ENCODE measurements at places on chromosomes 5 and 9.

- DNase-seq = no peak
Observed at GRCh38 chr5:173231381-173231766, 3.6 kb downstream of the NKX2-5 start.

DNA sequence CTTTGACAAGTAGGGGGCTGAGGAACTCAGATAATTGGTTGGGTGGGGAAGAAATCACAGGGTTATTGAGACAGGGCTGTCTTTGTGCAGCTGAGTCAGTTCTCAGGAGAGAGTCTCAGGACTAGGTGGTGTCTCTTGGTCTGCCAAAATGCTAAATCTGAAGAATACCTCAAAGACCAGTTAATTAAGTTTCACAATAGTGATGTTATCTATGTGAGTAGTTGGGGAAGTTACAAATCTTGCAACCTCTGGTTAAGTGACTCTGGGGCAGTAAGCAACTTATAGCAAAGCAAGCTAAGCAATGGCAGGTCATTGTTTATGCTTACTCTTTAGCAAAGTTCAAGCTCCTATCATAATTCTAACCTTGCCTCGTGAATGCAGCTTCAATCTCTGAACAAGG is 53.6 kb downstream of the GIN1 start:
- DNase-seq = no peak

DNA sequence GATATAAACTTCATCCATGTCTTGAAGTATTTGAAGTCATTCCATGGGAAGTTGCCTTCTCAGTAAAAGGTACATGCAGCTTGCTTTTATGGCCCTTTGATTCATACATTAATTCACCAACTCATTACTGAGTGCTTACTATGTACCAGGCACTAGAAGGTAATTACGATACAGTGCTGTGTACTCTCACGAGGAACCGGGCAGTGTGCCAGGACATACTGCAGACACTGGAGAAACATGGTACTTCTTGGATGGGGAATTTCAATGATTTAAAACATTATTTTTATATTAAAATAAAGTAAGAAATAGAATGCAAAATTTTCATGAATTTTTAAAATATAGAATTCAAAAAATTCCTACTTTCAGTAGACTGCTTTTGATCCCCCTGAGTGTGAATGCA is 71.4 kb upstream of the WDR41 start:
- no peak for DNase-seq

- DNase-seq = no peak
Observed at GRCh38 chr5:76679231-76679630, 36.7 kb upstream of the F2R start.

- no peak for DNase-seq
Observed at GRCh38 chr5:63916786-63917185, 45.5 kb downstream of the HTR1A start.

- DNase-seq = no peak
Observed at GRCh38 chr5:87229780-87230179, 37.9 kb upstream of the RASA1 start.

DNA sequence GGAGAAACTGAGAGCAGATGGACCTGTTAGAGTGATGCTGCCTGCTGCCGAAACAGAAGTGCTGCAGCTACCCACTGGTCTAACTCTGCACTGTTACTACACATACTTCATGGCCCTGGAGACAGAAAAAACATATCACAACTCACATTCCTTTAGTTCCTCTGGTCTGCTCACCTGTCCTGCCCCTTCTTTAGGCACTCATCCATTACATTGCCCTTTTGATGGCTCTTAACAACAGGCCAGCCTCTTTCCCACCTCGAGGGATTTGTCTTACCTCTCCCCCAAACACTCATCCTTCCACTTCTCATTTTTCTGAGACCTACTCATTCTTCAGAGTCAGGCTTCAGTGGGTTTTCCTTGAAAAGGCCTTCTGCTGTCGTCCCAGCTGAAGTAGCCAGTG is 49.2 kb downstream of the KCTD16 start:
- no peak for DNase-seq

DNA sequence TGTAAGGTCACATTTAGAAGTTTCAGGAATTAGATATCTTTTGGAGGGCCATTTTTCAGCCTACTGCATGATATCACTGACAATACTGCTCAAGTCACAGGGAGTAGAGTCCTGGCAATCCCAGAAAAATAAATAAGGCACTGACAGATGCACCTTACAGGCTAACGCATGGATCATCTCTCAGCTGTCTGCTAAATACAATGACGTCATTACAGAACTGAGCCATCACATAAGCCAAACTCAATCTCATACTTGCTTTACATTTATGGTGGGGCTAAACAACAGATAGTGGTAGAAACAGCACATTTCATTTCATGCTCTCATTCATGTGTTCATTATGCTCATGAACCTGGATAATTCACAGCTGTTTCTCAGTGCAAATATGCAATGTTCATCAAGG is 243.7 kb downstream of the SEMA5A start:
- DNase-seq = no peak

DNA sequence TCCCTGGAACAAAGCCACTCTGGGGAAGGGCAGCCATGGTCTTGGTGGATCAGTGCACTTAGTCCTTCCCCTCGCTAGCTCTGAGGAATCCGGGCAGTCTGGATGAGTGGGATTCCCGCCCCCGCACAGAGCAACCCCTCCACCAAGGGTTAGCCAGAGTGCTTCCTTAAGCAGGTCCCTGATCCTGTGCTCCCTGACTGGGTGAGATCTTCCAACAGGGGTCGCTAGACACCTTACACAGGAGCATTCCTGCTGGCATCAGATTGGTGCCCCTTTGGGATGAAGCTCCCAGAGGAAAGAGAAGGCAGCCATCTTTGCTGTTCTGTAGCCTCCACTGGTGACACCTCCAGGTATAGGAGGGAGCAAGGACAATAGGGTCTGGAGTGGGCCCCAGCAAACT is 228.8 kb downstream of the AP3B1 start:
- DNase-seq = no peak

- no peak for DNase-seq
Observed at GRCh38 chr9:87189006-87189405, 241.7 kb upstream of the GAS1 start.

DNA sequence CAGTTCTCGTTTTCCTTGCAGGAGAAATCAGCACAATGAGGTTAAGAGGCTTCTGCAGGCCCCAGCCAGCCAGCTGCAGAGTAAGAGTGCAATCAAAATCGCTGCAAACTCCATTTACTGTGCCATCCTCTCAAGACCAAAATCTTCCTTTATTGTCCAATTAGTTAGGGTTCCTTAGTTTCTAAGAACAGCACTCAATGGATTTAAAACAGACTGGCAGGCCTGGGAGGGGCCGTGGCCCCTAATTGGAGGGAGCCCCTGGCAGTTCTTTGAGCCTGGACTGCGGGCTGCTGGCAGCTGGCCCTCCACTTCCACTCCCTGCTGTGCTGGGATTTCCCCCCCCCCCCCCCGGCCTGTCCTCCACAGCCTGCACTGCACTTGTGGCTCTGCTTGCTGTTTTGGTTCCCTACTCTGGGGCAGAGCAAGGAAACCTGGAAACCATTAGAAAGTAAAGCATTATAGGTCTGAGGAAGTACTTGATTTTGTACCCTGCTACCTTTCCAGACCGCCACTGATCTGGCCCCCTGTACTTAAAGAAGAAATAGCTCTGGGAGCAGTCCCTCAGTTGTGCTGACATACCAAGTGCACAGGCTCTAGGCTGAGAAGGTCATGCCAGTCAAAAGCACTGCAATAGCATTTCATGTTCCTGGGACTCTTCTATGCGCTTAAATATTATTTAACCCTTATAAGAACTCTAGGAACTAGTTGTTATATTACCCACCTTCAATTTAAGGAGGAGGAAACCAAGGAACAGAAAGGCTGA is 129.0 kb downstream of the APBA1 start:
- no peak for DNase-seq

GRCh38 chr5:156031181-156031580 is 295.8 kb upstream of the SGCD start:
- no peak for DNase-seq

- DNase-seq = no peak
Observed at GRCh38 chr5:126265917-126266316, 157.3 kb upstream of the GRAMD2B start.

DNA sequence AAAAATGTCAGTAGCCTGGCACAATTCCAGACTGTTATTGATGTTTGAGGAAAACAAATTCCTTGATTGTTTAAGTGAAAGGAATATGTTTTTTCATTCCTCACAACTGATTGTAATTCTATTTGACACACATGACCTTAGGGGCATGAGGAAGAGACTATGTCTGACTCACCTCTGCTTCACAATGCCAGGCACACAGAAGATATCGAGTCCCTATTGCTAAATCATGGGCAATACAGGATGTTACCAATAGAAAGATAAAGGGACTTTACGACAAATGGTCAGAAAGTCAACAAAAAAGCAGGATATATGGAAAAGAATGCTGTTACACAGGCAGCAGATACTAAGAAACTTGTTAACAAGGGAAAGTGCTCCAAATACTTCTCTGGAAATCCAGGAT is 1903.5 kb downstream of the EFNA5 start:
- no peak for DNase-seq

DNA sequence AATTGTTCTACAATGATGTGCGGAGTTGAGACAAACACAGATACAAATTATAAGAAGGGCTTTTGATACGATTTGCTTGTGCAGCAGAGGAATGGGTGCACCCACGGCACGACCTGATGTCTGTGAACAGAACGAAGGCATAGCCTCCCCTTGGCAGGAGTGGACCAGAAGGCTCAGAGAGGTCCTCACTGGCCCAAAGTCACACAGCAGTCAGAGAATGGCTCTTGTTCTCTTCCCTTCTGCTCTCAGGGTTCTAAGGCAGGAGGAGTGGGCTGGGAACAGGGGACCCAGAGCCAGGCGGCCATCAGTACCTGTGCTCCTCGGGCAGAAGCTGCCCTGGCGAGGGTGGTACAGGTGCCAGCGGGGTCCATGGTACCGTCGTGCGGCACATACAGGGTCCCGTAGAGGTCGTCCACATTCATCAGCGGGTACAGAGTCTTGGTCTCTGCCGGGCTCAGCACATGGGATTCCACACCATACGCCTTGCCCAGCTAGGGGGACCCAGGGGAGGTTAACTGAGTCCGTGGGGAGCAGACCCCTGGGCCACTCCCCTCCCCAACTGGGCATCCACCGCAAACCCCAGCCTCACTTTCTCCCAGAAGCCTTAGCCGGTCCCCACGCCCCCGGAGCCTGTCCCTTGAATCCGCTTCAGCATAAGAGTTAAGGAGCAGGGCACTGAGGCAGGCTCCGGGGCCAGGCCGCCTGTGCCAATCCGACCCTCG is 7.0 kb downstream of the SARDH start:
- DNase-seq = no peak

GRCh38 chr5:127830157-127830556 is 127.0 kb downstream of the CCDC192 start:
- no peak for DNase-seq

DNA sequence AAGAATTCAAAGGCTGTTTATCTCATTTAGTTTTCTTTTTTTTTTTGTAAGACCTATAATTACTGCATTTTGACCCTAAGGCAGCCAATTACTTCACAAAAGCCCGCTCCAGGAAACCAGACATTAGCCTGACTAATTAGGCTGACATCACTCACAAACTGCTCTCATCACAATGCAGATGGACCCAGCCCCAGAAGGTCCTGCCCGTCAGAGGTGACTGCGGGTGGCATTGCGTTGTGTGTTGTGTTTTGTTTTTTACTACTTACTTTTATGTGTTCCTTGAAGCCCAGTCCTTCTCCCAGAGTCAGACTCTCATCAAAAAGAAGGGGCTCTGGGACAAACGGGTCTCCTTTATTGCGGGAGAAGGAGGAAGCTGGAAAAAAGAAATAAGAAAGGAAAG is 172.2 kb downstream of the HSD17B3 start:
- DNase-seq = no peak

- no peak for DNase-seq
Observed at GRCh38 chr9:18173923-18174322, 300.0 kb upstream of the ADAMTSL1 start.

GRCh38 chr9:107541523-107541922 is 52.0 kb upstream of the KLF4 start:
- no peak for DNase-seq

- DNase-seq = no peak
Observed at GRCh38 chr5:111998871-111999270, 241.9 kb upstream of the NREP start.

- DNase-seq = no peak
Observed at GRCh38 chr5:139636975-139637408, 11.2 kb upstream of the CXXC5 start.

DNA sequence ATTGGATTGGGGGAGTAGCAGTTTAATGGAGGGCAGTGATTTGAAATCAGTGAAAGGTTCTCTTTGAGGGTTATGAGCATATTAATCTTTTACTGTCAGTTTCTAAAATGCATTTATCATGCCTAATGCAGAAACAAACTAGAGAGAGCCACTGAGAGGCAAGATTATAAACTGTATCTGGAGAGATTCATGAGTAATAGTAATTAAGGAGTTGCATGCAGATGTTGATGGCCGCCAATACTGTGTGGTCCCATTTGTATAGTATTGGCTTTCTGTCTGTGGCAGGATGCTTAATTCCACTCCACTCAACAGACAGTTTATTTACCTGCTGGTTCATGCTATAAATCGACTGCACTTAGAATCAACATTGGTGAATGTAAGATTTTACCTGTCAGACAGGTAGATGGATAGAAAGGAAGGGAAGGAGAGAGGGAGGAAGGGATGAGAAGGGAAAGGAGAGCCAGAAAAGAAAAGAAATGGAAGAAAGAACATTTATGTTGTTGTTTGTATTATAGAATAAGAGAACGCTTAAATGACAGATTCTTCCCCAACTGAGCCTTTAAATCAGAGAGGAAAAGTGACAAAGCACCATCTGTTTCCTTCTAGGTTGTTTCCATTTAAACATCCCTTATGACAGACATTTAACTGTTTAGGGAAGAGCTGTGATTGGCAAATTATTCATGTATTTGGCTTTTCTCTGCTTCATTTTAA is 146.5 kb downstream of the PAM start:
- DNase-seq = no peak

DNA sequence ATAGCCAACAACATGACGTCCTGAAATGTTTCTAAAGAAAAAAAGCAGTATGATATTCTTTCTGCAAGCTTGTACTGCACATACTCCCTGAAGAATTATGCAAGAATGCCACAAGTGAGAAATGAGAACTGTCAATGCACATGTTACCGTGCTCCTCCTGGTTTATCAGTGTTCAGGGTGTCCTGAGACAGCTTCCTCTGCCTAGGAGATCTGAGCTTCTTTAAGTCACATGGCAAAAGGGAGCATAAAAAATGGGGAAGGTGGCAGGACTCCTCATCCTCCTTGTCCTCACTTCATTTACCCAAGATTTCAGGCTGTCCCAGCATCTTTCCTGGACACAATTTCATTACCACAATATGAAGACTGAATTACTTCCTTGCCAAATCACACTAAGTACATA is 238.2 kb downstream of the GLIS3 start:
- no peak for DNase-seq
